Heart left ventricle (tissue), 16 donors: ENCODE measurements at places on chromosomes 16 and 17. TPM values are rescaled to one million over a fixed set of nuclear protein-coding genes. Genes with fewer than 3 reads are reported as not detected.
A peak's percentile ranks its signal among the peaks of the same experiment; 100 is the strongest.

DNA sequence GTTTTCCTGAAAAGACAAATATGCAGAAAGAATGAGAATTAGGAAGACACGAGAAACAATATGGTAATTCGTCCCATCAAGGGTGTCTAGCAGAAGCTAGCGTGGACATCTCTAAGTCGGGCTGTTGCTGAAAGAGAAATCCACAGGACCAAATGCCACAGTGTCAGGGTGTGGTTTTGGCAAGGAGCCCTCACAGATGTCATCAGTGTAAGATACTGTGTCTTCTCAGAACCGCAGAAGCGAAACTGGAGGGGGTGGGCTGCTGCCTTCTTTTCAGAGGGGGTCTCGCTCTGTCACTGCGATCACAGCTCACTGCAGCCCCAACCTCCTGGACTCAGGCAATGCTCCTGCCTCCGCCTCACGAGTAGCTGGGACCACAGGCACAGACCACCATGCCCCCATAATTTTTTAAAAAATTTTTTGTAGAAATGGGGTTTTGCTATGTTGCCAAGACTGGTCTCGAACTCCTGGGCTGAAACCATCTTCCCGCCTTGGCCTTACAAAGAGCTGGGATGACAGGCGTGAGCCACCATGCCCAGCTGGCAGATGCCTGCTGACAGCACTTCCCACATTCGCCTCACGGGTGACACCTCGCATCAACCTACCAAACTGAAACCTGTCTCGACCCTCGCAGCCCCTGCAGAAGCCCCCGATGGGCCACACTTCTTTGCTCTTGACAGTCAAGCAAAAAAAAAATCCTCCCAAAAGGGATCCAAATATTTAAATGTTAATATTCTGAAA, 26.2 kb downstream of the TRAP1 start:
- no peak for DNase-seq

- peak; percentile 92 for DNase-seq
Observed at GRCh38 chr17:5526821-5527598, 40.6 kb downstream of the MIS12 start.

GP1BA gene
- 0.25 TPM for total RNA-seq

- no peak for DNase-seq
Observed at GRCh38 chr16:30381291-30382041, 895 bp downstream of the SEPTIN1 start.

GRCh38 chr16:74874912-74875546, 100.4 kb upstream of the FA2H start:
- DNase-seq: peak; percentile 37

ABCA3 gene
- total RNA-seq: 10.2 TPM

CD7 gene
- 8.6 TPM for total RNA-seq

GNG13 gene
- not detected for total RNA-seq

C16orf96 gene
- total RNA-seq: 0.15 TPM

DNA sequence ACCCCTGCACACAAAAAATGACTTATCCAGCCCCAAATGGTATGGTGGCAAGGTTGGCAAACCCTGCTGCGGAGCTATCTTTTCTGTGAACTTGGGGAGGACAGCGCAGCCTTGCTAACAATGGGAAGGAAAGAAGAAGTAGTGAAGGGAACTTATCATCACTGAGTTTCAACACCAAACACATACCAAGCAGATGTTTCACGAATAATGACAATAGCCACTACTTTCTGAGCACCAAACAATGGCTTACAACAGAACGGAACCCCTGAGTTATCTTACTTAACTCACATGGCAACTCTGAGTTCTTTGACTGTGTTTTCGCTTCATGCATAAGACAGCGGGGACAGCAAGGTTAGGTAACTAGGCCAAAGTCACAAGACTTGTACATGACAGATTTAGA, 148.9 kb downstream of the XYLT1 start:
- no peak for DNase-seq

DNA sequence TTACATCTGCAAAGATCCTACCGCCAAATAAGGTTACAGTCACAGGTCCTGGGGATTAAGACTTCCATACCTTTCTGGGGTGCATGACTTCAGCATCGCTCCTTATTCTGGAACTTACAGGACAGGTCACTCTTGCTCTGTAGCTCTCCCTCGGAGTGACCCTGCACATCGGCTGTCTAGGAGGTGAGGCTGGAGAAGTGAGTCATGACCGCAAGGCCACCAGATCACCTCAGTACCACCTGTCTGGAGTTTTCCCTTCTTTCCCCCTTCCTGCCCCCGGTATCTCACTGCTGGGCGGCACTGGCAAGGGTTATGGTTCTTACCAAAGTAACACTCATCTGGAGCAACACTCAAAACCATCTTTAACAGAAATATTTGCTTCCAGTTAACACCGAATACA, 374.8 kb downstream of the SLC39A11 start:
- DNase-seq: no peak

MGAT5B gene
- total RNA-seq: not detected

- DNase-seq: no peak
Observed at GRCh38 chr17:26792486-26792885, 501.4 kb upstream of the WSB1 start.

DNA sequence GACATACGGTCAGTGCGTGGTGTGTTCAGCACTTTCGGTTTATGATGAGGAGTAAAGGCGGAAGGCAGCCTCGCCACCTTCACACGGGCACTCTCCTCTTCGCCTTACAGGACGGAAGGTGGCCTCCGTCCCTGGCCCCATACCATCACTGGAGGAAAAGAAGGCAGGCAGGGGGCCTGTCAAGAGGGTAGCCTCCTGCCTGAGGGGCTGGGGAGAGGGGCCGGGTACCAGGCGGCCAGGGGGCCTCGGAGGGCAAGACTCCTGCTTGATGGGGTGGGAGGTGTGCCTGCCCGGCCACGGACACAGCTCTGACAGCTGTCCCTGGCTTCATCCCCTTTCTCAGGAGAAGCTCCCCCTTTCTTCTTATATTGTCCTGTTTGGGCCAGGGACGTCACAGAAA, 15.6 kb upstream of the SLC38A8 start:
- DNase-seq: peak; percentile 22

- DNase-seq: no peak
Observed at GRCh38 chr16:477301-478157, 50.0 kb upstream of the CAPN15 start.

DNA sequence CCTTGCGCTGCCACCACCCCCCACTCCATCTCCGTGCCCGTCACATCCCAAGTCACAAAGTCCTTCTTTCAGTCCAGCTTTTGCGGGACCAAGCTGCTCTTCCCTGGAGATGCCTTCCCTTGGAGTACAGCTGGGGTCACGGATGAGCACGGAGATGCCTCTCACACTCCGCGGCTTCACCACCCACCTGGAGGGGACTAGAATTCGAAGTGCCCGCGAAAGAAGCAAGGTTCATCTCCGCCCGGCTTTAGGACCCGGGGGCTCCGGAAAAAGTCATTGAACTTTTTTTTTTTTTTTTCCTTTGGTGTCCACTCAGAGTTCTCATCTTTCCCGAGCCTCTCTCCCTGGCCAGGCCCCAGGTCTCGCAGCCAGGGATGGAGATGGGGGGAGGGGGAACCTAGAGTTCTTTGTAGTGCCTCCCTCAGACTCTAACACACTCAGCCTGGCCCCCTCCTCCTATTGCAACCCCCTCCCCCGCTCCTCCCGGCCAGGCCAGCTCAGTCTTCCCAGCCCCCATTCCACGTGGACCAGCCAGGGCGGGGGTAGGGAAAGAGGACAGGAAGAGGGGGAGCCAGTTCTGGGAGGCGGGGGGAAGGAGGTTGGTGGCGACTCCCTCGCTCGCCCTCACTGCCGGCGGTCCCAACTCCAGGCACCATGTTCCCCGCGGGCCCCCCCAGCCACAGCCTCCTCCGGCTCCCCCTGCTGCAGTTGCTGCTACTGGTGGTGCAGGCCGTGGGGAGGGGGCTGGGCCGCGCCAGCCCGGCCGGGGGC, at the start of gene FKBP10:
Gene FKBP10, plus strand, starts transcription at position 624 of the 771 bp plus-strand sequence. Its CDS starts 31 bp downstream, at position 655.
- peak; percentile 81 for DNase-seq

DNA sequence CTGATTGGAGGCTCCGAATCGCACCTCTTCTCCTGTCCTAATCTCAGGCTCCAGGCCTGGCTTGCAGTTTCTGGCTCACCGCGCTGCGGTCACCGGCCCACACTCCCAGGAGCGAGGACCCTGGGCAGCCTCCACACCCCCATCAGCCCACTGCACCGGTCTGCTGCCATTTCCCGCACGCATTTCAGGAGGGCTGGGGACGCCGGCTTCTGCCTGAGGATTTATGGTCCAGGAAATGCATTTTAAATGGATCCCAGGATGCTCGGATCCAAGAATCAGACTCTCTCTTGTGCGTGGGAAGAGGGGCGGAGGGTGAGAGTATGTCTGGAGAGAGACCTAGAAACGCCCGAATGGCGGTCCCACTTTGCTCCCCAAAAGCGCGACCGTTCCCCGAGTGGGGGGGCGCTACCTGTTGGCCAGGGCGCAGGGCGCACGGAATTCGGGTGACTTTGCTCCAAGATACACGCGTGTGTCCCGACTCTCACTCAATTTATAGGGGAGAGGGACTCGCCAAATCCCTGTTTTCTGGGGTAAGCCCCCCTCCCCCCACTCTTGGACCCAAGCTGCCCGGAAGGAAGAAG, 817 bp upstream of the JPH3 start:
- DNase-seq: no peak

DNA sequence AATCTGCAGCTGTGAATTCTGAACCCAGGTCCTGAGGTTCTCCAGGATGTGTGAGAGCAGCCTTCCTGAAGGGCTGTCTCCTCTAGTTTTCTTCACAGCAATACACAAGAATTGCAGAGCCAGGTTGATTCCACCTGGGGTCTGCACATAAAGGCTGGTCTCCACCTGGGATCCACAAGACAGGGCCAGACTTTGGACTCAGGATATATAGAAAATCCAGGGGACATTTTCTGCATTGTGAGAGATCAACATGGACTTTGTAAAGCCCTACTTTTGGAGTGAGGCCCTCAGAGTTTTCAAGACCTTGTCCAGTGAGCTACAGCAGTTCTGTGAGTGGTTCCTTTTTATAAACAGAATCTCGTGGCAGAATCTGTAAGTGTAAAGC, 6.3 kb downstream of the ZNF267 start:
- DNase-seq: no peak

MGRN1 gene
- 38.0 TPM for total RNA-seq

PPY gene
- total RNA-seq: not detected

- DNase-seq: no peak
Observed at GRCh38 chr17:43412166-43412565, 13.4 kb downstream of the ARL4D start.

MRPL38 gene
- total RNA-seq: 106 TPM

- no peak for DNase-seq
Observed at GRCh38 chr16:69003500-69003899, 102.0 kb upstream of the HAS3 start.

GRCh38 chr16:19236561-19237209, 48.8 kb upstream of the CLEC19A start:
- no peak for DNase-seq

DNA sequence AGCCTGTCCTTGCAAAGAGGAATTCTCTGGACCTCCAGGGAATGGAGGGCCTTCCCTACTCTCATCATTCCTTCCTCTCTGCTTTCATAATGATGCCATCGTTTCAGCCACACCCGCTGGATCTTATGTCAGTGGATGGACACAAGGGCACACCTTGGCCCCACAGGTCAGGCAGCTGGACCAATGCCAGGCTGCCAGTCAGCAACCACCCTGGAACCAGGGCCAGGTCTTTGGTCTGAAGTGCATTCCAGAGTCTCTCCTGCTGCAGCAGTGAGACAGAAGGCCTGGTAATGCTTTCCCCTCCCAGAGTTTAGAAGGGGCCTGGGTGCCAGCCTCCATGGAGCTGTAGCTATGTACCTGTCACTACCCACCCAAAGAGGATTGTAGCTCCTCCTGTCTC, 7.4 kb downstream of the C1QL1 start:
- DNase-seq: no peak

GRCh38 chr17:44159519-44160210, 10.8 kb upstream of the ASB16 start:
- DNase-seq: no peak

GRCh38 chr16:53904533-53904932, 200.6 kb downstream of the FTO start:
- DNase-seq: no peak

CCR7 gene
- total RNA-seq: 0.19 TPM

DNA sequence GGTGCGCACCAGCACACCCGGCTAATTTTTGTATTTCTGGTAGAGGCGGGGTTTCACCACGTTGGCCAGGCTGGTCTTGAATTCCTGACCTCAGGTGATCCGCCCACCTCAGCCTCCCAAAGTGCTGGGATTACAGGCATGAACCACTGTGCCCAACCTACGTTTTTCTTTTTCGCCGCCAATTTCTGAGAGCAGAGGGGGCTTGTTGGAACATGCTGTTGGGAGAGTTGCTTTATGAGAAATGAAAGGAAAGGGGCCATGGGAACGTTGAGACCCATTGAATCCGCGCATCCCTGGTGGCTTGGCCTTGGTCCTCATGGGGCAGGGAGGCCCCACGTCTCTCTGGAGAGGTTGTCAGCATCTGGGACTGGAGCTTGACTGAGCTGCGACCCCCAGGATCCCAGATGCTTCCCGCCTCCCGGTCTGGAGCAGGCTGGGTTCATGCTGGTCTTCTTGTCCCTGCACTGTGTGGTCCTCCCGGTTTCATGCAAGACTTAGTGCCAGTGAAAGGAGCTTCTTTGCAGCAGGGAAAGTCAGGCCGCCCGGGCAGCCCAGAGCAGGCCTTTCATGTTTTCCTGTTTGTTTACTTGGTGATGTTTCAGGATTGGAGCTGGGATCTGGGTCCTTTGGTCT, 22.8 kb downstream of the CRISPLD2 start:
- peak; percentile 65 for DNase-seq

KRTAP3-2 gene
- not detected for total RNA-seq

- DNase-seq: no peak
Observed at GRCh38 chr17:6393351-6393952, 41.5 kb downstream of the AIPL1 start.

TOX3 gene
- total RNA-seq: 0.17 TPM
